ENCODE measurements at places on chromosomes 5 and 9.

DNA sequence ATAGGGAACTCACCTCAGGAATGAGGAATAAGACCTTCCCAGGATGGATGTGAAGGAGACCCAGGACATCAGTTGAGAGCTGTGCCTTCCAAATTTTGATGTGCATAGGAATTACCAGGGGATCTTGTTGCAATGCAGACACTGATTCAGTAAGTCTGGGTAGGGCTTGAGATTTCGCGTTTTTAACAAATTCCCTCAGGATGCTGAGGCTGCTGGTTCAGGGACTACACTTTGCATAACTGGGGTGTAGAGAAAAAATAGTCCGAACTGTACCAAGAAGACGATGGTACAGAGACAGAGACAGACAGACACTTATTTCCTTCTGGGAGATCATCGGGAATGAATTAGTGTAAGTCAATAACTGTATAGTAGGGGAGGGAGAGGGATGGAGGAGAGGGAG is 82.3 kb upstream of the FREM1 start:
- no peak for DNase-seq

DNA sequence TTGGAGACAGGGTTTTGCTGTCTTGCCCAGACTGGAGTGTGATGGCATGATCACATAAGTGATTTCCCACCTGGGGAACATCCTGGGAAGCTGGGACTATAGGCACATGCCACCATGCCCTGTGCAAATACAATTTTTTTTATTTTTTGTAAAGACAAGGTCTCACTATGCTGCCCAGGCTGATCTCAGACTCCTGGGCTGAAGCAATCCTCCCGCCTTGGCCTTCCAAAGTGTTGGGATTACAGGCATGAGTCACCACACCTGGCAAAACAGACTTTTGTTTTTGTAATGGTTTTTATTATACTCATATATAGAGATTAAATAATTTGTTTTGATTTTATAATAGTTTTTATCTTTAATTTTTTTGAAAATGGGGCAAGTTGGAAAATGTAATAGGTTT is 14.7 kb downstream of the DNAJC25 start:
- DNase-seq, result no peak

DNA sequence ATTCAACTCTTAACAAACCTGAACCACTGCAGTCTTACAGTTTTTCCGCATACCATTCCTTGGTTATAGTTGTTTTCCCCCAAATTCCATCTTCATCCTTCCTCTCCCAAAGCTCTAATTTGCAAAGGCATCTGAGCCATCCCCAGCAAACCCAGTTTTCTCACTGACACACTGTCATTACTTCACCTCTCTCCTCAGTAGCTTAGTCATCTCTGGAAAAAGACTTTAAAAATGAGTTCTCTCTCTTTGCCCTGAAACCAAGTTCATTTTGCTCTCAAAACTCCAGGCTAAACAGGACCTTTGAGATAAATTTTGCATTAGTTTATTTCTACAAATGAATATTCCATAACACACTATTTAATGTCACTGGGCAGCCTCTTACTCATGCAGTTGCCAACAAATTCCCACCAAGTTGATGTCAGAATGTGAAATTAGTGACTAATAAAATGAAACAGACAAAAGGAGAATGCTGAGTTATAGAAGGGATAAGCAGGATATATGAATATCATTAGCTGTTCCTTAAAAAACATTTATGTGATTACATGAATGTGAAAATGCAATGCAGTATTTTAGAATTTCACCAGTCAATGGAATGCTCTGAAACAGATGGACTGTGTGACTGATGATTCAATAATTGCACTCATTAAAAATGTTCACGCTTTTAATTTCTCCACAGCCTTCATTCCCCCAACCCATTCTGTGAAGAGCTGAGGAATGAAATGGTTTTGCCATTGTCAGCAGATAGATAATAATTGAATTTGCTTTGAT is 107.4 kb upstream of the DMAC1 start:
- DNase-seq, result no peak

- DNase-seq, result no peak
These were observed 52.4 kb upstream of the PHYKPL start for GRCh38 chr5:178284996-178285395.

DNA sequence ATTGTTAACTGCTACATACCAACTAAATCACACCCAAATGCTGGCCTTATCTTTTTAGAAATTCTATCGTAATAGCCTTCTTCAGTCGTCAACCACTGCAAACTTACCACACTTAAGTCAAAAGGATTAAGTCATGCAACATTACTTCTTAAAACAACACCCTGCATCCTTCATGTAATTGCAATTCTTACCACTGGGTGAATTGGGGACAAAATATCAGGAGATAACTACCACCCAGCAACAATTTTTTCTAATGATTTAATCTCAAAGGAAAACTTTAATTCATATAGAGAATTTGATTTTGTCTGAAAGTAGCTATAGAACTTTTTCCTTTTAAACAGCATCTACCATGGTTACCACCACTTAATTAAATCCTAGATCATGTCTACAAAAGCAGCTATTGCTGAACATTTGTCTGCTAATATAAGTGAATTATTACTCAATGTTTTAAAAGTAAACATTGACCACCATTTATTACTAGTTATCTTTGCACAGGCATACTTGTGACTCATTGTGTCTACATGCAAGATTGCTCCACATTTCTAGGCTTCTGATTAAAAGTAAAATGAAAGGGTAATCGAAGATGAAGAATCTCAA is 10.5 kb downstream of the MLLT3 start:
- peak; percentile 60 for DNase-seq

GRCh38 chr9:120040896-120041295 is 539.1 kb downstream of the CDK5RAP2 start:
- DNase-seq, result no peak

- no peak for DNase-seq
These were observed 16.9 kb downstream of the CARD19 start for GRCh38 chr9:93112864-93113389.

- DNase-seq, result no peak
These were observed 35.7 kb downstream of the LHX2 start for GRCh38 chr9:124047251-124047672.

All from skeletal muscle cell (primary cell).